ENCODE measurements at places on chromosomes 16 and 17.

GRCh38 chr16:11262915-11263314 lies 6.2 kb downstream of the TNP2 start:
- no peak for DNase-seq

DNA sequence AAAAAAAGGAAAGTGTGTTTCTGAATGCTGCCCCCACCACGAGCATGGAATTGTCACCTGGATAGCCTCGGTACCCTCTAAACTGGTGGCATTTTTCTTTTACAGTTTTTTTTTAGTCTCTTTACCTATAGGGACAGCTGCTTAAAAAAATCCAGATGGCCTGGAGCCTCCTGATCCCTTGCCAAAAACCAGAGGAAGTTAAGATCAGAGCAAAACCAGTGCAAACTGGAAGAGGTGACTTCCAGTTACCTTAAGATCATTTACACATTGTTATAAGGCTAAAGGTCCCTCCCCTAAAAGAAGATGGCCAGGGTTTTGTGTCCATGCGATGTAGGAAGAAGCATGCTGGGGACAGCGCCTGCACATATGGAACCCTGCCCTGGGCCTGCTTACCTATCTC lies 3.5 kb downstream of the MEFV start:
- DNase-seq: no peak

DNA sequence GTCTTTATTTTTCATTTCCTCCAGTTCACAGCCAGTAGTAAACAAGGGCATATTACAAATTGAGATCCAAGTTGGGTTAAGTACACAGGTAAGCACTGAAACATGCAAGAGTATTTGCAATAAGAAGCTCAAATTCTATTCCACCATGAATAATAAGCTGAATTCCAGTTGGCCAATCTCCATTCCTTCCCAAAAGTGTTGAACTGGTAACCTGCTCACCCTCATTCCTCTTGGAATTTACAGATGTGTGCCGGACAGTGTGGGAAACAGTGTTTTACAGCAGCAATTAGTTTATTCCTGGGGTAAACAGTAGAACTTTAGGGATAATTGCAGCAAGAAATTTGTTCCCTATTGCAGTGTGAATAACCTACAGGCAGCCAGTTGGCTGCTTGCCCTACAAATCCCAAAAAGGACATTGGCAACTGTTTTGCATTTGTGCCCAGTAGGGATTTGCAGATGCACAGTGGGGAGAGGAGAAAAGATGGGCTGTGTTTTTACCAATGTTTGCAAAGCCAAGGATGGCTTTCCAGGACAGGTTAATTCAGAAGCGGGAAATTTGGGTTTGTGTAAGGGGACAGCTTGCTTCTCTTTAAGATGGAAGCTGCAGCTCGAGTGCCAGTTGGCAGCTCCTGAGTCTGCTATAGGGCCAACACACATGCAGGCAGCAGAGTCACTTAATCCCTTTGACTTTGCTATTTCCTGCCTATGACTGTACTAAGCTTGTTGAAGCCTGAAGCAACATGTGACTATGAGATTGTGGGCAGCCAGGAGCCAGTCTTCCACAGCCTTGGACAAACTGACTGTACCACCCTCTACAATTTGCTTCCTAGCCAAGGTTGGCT lies 318.9 kb downstream of the MAP2K6 start:
- no peak for DNase-seq

DNA sequence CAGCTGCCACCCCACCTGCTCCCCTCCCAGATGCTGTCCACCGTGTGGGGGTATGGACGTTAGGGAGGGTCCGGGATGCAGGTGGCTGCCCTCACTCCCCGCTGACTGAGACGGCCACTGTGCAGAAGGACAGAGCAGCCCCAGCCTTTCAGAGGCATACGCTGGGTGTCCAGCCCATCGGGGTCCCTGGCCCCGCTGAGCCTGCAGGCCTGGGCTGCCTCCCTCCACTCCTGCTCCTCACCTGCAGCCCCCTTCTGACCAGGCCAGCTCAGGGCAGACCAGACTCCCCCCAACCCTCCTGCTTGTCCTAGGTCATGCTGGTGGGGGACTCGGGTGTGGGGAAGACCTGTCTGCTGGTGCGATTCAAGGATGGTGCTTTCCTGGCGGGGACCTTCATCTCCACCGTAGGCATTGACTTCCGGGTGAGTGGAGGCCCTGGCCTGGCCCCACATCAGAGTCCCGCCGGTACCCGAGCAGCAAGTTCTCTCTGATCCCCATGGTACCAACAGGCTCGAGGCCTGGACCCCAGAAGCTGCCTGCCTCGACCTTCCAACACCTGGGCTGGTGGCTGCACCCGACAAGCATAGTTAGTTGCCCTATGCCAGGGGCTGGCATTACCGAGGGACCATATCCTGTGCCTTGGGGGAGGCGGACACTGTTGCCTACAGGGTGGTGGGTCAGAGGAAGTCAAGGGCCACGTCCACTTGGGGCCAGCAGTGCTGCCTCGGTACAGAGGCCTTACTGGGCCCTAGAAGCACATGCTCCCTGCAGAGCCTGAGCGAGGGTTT lies 1.4 kb downstream of the RAB26 start:
- no peak for DNase-seq

- no peak for DNase-seq
Measured at GRCh38 chr17:73743518-73744201, 99.4 kb upstream of the SDK2 start.

DNA sequence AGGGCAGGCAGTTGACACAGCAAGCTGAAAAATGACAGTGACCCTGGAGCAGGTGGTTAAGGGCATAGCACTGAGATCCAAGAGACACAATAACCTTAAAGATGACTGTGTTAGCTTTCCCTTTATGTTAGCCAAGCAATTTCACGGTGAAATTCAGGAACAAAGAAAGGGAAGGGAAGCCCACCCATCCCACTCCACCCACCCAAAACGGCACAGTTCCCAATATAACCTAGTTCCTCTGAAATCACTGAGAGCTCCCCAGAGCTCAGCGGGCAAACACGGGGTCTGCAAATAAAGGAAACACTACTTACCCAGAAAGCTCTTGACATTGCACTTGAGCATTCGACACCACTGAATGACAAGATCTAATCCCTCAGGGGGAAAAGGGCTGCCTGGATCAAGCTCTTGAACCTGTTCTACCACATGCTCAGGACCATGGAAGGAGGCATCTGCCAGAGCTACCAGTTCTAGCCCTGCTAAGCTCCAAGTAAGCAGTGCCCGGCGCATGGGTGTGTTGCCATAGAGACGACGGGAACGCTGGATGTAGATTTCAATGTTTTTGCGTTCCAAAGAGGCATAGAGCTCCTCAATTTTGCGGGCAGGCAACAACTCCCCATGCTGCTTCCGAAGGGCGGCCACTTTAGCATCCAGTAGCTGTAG lies 10.6 kb downstream of the BLTP2 start:
- DNase-seq: no peak

DNA sequence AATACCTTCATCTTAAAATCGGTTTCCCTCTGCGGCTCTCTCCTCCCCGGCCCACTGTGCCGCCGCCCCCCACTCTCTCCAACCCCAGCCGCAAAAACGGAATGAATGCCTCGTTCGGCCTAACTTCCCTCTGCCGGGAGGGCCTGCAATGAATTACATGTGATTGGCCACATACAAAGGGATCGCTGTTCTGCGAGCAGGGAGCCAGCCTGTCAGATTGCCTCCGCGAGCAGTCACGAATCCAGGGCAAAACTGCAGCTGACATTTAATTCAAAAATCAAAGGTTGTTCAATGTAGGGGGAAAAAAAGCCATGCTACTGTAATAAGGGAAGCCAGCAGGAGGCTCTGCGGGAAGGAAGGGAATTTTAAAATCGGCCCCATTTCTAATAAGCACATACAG lies 84.9 kb downstream of the TBC1D16 start:
- no peak for DNase-seq

DNA sequence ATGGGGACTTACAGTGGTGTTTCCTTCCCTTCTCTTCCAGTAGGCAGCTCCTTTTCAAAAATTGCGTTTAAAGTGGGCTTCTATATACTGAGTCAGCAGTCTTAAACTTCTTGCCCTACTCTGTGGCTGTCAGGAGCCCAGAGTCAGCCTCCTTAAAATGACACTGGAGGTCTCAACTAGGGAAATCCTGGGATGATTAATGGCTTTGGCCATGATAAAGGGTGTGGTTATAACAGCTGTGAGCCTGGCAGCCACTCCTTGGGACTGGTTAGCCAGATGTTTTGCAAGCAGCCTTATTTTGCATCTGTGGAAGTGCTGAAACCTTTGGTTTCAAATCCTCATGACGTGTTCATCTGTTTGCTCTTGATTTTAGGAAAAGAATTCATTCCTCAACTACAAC lies 25.0 kb downstream of the TAC4 start:
- DNase-seq: no peak

DNA sequence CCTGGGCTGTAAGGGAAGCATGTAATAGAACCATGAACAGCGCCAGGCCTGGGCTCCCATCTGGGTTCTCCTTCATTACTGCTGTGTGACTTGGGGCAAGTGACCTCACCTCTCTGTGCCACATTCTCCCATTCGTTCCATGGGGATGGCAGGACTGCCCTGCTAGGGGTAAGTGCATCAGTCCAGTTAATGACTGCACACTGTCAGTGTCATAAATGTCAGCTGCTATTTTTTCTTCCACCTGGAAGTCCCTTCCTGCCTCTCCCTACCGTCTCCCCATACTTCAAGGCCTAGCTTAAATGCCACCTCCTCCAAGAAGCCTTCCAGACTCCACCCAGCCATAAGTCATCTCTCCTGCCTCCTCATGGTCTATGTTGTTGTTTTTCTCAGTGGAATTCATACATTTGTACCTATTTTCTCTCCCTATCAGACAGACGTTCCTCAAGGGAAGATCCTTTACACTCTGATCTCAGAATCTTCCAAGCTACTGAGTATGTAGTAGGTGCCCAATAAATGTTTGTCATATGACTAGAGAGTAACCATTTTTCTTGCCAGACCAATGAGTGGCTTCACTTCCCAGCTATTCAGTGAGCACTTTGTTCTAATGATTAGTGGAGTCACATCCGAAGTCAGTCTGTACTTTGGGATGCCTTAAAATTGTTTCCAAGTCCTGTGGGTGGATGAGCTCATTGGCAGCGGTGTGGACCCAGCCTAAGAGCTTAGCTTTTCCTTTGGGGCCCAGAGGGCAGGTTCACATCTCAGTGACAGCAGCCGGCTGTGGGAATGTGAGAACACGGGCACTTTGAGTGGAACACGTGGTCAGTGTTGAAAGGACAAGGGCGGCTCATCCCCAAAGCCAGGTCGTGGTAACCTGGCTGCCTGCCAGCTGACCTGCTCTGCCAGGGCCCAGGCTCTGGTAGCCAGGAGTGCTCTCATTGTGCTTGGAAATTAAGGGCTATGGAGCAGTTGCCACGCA lies 147.5 kb upstream of the GSE1 start:
- no peak for DNase-seq
